AG10803 (cell line): ENCODE measurements at places on chromosomes 2 and 18.

- DNase-seq: no peak
Observed at GRCh38 chr2:167825664-167826063, 421.7 kb downstream of the STK39 start.

DNA sequence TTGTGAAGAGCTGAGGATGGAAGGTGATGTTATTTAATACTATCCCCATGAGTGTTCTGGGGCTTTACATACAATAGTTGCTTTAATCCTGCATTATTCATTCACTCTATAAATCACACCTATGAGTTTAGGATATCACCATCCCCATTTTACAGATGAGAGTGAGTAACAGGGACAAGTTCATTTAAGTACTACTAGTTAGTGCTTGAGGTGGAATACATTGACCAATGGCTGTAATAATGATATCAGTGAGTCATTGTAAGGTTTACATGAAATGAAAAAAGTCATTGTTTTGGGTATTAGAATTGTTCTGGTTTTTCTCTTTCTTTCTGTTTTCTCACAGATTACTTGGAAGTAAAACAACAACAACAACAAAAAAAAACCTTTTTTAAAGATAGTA lies 42.5 kb downstream of the TANC1 start:
- DNase-seq: no peak

- no peak for DNase-seq
Observed at GRCh38 chr18:39487932-39488331, 1922.3 kb upstream of the CELF4 start.

DNA sequence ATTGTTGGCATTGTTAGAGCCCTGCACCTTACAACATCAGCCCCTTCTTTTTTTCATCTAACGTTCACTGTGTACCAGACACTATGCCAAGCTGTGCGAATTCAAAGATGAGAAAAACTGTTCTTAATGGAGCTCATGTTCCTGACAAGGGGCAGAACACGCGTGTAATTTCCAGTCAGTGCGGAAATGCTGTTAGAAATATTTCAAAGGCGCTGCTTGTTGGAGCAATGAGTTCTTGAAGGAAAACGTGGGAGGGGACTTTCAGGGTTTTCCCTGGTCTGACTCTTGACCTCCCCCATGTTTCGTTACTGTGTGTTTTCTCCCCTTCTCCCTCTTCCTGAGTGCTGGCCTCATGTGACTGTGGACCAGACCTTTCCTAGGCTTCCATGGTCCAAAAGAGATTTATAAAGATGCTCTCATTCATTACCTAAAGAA lies 1.5 kb downstream of the MTHFD2 start:
- DNase-seq: peak; percentile 20

GRCh38 chr2:11073251-11073650 lies 82.0 kb upstream of the SLC66A3 start:
- peak; percentile 40 for DNase-seq

DNA sequence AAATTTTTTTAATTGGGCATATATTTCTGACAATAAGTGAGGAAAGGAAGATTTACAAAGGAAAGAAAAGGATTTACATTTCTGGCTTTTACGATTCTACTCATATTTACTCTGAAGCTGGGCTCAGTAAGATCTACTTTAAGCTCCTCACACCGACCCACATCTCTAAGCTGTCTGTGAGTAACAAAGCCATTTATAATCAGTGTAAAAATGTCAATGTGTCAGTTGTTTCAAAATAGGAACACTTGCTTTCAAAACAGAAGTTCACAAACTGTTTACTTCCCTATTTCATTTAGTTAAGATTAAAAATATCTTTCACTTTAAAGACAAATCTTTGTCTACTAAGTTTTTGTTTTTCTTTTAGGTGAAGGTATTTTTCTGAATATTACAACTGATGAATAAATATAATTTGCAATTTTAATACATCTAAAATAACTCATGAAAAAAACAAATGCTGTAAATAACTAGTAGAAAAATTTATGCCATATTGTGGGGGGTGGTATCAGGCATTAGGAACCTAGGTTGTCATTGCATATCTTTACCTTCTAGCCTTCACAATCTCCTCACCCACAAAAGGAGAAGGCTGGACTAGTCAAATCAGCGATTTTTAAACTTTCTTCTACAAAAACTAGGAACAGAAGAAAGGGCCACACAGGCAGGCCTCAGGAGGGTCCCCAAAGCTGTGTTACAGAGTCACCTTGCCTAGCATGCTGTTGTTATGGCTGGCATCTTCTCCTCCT lies 64.5 kb downstream of the TMEM131 start:
- DNase-seq: no peak

- DNase-seq: no peak
Observed at GRCh38 chr2:38064801-38065501, 11.0 kb downstream of the CYP1B1 start.

- no peak for DNase-seq
Observed at GRCh38 chr2:232741972-232742371, 34.4 kb downstream of the KCNJ13 start.

- DNase-seq: peak; percentile 73
Observed at GRCh38 chr2:119179202-119179601, 20.7 kb upstream of the C1QL2 start.

GRCh38 chr2:213185147-213185822 lies 33.9 kb upstream of the IKZF2 start:
- no peak for DNase-seq

GRCh38 chr2:134104754-134105153 lies 149.1 kb upstream of the MGAT5 start:
- no peak for DNase-seq

- DNase-seq: no peak
Observed at GRCh38 chr18:10170375-10170774, 256.6 kb downstream of the VAPA start.

GRCh38 chr2:62565309-62565908 lies 59.4 kb upstream of the TMEM17 start:
- DNase-seq: peak; percentile 14

DNA sequence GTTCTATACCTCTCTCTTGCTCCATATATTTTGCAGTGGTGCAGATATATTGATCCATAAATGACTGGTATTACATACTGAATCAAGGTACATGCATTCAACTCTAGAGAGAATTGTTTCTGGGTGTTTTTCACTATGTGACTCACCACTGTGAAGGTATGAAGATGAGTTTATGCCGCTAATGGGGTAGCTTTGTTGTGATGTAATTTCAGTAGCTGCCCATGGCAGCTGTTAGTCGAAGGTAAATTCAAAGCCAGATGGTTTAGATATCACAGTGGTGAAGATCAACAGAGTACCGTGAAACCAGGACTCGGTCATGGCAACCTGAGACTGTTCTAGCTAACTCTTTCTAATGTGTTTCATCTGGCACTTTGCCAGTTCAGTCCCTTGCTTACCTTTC lies 50.4 kb downstream of the PKP4 start:
- no peak for DNase-seq
